Fibroblast of skin of right biceps (primary cell): ENCODE measurements at places on chromosomes 4 and X.
A peak's percentile ranks its signal among the peaks of the same experiment; 100 is the strongest.

DNA sequence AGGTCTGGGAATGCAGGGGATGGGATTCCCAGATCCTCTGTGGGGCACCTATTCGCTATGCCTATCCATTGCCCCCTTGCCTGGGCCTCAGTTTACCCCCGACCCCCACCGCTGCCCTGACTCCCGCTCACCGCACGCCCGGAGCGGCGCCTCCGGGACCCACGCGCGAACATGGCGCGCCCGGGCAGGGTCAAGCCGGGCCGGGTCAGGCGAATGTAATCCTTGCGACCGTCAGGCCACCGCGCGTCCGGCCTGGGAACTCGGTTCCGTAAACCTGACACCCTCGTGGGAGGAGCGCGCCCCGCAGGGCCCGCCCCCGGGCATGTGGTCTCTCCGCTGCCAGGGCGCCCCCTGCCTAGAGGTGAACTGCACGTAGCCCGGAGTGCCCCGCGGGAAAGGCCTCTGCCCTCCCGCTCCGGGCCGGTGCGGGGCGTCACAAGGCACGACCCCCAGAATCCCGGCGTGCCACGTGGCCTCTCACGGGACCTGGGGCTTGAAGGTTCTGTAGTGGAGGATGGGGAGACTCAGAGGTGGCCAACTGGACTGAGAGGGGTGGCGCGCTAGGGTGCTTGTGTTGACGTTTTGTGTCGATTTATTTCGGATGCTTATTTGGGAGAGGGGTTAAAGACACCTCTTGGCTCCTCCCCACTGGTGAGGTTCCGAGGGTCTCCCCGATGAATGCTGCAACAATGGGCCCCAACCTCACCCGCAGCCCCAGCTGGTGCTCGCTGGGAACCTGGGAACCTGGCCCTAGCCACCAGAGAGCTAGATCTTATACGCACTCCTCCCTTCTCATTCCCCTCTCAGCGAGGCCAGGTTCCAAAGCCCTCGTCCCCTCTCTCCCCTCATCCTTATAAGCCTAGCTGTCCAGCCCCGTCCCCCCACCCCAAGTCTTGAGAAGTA, at the start of gene PRICKLE3:
TSS of gene PRICKLE3 (minus strand) at position 249 of the 903 bp plus-strand sequence. CDS start at position 173, 76 bp downstream.
- peak; percentile 69 for DNase-seq

DNA sequence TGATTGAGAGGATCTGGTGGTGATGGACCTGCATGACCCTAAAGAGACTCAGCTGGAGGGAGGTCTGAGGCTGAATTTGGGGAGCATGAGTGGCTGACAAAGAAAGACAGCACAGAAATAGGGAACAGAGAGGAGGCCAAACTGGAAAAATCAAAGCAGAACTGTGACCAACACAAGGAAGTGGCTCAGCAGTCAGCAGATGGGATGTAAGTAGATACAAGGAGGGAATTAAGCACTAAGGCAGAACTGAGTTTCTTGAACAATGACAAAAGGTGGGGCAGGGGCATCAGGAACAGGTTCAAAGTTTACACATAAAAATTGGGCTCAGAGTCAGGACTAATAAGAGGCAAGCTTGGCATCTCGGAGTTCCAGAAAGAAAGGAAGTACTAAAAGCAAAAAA, 144.3 kb upstream of the KLF3 start:
- no peak for DNase-seq

DNA sequence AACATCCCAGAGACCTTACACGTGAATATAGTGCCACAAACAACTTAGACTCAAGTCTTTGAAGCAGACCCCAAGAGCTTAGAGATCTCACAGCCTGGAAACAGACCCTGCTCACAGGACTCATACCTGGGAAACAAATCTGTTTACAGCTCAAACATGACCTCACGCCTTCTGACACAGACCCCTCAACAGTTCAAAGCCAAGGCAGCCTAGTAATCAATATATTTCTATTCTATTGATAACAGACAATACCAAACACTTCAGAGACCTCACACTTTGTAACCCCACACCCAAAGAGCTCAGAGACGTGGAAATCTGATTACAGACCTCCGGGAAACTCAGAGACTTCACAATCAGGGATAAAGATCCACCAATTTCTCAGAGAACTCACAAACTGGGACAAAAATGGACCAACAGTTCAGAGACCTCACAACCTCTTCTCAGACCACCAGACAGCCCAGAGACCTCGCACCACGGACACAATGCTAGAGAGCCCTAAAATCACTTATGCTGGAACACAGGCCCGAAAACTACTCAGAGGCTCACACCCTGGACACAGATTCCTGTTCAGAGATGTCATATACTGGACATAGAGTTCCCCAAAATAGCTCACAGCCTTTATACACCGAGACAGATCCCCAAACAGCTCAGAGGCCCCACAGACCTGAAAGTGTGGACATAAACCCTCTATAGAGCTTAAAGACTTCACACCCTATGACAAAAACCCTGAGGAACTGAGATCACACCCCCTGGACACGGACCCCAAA, 14.8 kb downstream of the SUV39H1 start:
- DNase-seq: no peak

DNA sequence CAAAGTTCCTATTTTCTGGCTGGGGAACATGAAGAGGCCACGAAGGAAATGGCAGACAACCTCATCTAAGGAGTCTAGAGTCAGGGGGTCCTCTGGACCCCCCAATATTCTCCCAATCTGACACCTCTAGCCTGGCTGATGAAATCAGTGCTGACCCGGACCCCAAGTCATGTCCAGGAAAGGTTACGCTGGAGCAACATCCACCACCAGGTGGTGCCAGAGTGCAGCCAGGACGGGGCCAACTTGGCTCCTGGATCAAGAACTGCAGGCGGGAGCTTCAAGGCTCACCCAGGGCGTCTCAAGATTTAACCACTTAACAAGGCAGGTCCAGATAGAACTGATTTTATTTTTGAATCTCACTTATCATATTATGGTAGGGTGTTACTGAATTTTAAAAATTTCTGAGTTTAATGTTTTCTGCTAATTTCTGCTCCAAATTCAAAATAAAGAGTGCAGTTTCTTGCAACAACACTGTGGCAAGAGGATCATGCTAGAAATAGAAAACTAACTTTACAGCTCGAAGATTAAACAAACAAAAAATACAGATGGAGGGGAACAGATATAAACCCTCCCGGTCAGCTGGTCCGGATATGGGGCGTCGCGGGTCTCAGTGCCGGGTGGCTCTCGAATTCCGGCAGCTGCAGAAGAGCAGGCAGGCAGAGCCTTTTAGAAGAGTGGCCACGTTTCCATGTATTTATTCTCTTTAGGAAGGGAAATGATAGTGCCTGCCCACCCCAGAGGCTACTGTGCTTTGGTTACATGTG, 135.5 kb downstream of the AFAP1 start:
- DNase-seq: peak; percentile 78

- DNase-seq: no peak
Observed at GRCh38 chr4:168931215-168931650, 78.8 kb downstream of the CBR4 start.

DNA sequence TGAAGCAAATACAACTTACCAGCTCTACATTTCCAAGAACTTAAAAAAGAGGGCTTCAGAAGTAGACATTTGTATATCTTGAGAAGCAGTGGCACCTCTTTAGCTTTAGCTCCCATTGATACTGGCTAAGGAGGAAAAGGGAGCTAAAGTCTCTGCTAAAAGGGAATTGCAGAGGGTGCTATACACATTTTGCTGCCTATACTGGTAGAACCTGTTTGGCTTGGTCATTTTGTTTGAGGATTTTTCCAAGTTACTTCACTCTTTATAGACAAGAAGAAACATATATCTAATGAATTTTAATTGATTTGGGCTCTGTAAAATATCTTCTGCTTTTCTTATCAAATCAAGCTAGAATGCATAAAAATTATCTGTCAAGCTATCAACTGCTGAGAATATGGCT, 11.8 kb downstream of the PAPSS1 start:
- DNase-seq: no peak

- no peak for DNase-seq
Observed at GRCh38 chr4:117610706-117611308, 423.5 kb upstream of the NDST3 start.

DNA sequence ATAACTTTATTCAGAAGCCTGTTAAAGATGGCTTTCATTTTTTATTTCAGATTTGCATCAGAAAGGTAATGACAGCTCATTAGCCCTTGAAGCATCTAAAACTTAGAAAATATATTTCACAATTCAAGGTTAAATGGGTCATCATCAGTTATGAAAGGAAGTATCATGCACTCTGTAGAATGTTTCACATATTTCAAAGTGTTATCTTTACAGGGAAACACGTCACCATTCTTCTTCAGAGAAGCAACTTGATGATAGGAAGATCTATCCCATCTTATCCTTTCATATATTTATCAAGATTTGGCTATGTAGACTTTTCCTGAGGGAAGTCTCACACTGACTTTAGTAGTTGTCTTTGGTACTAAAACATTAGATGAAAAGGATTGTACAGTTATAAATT, 277.8 kb downstream of the TENM3 start:
- DNase-seq: peak; percentile 35

DNA sequence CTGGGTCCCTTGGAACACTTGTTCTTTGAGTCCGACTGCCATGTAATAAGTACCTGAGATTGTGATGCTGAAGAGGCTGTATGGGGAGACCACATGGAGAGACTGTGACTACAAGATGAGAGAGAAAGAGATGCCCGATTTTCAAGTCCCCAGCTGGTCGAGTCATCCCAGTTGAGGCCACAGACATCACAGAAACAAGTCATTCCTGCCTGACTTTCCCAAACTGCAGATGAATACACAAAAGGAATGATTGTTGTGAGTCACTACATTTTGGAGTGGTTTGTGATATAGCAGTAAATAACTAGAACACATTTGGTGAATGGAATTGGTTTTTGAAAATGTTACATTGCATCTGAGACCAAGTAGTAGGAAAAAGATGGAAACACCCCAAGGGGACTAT, 9.0 kb upstream of the YIPF7 start:
- DNase-seq: no peak
